ENCODE measurements at places on chromosomes 3 and 15. TPM values are rescaled to one million over a fixed set of nuclear protein-coding genes. Genes with fewer than 3 reads are reported as not detected.
A peak's percentile ranks its signal among the peaks of the same experiment; 100 is the strongest.

SERINC4 gene
- 0.21 TPM for total RNA-seq

SH2D7 gene
- 0.29 TPM for total RNA-seq

GPR149 gene
- total RNA-seq, result not detected

GRCh38 chr3:65130782-65131181 lies 443.0 kb upstream of the ADAMTS9 start:
- no peak for DNase-seq

- peak; percentile 70 for DNase-seq
These were observed 3.1 kb downstream of the KAT2B start for GRCh38 chr3:20043396-20043795.

DNA sequence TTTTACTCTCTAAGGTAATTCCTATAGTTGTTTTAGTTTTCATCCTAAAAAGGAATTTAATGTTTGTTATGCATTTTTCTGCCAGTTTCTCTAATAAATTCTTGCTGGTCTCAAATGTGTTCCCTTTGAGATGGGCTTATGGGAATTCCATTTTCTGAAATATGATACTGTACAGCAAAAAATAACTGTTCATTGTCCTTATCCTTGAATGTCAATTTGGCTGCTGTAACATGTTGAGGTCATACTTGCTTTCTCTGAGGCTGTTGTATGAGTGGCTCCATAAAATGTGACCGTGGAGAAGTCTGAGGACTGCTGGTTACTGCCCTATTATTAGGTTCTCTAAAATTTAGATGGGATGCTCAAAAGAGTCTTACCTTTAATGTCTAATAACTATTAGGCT lies 266.5 kb downstream of the ADAMTS17 start:
- DNase-seq, result no peak

- DNase-seq, result no peak
These were observed 67.8 kb upstream of the SNTN start for GRCh38 chr3:63584681-63585080.

GRCh38 chr3:106247902-106248684 lies 379.3 kb upstream of the CBLB start:
- no peak for DNase-seq

DNA sequence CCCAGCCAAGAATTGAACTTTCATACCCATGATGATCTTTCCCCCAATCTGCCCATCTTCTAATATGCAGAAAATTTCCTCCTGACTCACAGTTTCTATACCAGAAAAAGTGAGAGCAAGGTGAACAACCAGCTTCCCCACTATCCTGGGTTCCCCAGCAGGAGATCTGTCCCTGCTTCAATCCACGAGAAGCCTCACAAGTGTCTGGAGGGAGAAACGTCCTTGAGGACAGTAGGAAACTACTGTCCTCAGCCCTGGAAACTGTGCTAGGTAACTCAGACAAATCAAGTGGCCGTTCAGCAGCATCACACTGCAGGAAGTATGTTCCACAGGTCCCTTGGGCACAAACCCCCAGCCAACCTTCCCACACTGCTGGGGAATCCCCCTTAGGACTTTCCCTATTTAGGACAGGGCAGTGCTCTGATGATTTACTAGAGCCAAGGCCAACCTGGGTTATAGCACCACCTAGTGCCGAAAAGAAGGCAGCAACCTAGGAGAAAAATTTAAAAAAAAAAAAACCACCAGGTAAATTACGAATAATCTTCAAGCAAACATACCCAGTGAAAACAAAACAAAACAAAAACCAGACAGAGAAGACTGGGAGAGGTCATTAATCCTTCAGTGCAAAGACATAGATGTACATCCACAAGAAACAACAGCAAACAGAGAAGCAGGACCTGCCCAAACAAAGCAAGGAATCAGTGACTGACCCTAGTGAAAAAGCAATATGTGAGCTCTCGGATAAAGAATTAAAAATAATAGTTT lies 36.0 kb downstream of the MORC1 start:
- DNase-seq, result peak; percentile 51

DNA sequence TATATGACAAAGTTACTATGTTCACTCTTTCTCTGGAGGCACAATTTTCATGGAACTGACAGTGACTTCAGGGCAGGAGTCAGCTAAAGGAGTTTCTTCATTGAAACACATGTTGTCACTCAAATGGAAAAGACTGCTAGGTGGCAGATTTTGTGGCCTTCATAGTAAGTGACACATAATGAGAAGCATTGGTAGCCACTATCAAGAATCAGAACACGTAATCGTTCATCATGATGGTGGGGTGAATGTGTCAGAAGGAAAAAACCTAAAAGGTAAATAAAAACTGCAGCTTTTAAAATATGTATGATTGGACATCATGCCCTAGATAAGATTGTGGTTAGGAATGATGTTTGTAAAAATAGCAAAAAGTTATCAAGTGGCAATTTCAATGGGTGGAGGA lies 1491.0 kb downstream of the SI start:
- DNase-seq, result no peak

- DNase-seq, result no peak
These were observed 1.3 kb downstream of the COLQ start for GRCh38 chr3:15520185-15520584.

DNA sequence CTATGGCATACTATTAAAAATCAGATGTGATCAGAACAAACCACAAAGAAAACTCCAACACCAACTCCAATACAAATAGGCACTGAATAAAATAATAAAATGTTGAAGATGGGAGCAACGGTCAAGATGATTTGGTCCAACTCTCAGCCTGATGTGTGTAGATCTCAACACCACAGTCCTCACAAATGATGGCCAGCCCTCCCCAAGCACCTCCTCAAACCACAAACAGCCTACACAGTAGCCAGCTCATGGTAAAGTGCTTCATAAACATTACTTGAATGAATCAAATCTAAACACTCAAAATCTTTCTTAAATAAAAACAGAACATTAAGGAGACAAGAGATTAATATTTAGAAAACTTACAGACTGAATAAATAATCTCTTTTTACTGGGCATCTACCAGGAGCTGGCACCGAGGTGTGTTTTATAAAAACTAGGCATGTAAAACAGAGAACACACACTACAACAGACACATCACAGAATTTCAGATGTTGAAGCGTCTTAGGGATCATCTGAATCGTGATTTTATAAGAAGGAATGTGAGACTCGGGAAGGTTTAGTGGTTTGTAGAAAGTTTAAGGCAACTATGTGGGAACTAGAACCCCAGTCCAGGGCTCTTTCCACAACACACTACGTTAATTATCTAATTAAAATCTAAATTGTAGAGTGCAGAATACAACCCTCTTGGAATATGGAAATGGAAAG lies 102.4 kb downstream of the MYLK start:
- no peak for DNase-seq

DNA sequence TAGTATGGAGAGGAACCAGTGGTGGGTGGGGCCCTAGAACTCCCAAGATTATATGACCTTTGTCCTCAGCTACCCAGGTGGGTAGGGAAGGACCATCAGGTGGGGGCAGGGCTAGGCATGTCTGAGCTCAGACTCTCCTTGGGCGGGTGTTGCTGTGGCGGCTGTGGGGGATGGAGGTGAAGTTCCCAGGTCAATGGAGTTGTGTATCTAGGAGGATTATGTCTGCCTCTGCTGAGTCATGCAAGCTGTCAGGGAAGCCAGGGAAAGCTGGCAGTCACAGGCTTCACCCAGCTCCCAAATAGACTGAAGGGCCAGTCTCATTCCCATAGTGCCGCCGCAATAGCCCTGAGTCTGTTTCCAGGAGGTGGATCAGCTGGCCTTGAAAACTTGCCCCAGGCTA lies 139.7 kb upstream of the CFAP20DC start:
- no peak for DNase-seq

- peak; percentile 68 for DNase-seq
These were observed 15.3 kb upstream of the NRROS start for GRCh38 chr3:196624067-196624790.

DNA sequence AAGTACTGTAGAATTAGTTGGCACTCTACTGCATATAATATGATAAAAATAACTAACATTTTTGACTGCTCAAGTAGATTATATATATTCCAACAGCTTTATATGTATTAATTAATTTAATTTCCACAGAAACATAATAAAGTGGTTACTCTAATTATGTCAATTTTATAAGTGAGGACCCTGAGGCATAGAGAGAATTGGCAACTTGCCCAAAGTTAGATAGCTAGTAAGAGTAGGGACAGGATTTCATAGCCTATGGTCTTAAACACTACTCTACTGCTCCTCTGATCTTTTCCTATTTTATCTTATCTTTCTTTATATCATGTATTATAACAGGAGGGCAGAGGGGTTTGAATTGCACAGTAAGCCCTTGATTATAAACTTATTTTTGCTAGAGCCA lies 418.7 kb upstream of the SGO1 start:
- DNase-seq, result no peak

All from activated CD8-positive, alpha-beta T cell treated with anti-CD3 and anti-CD28 coated beads, Interleukin-2, amount 10 ng/mL, durations not matched to agents 7 days and 5 days (primary cell).